ENCODE measurements at places on chromosomes 2 and 18.

GRCh38 chr2:241977557-241978300 is 108.2 kb downstream of the RTP5 start:
- no peak for DNase-seq

- peak; percentile 75 for DNase-seq
These were observed 448 bp downstream of the IMPA2 start for GRCh38 chr18:11981543-11982366.

GRCh38 chr18:77059294-77059916 is 73.2 kb downstream of the MBP start:
- DNase-seq: no peak

DNA sequence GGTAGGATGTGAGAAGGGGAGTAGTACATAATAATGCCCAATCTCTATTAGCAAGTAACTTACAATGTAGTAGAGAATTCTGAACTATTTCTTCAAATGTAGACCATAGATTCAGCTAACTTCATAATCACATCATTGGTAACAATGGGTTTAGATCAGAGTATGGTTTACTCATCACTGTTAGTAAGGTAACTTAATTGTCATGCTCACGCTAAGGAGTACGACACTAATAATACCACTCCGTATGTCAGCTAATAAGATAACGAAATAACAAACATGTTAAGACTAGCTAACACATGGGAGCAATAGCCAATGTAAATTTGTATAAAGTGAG is 56.4 kb upstream of the CCDC141 start:
- no peak for DNase-seq

- no peak for DNase-seq
These were observed 47.5 kb downstream of the PTGR3 start for GRCh38 chr18:75161256-75162028.

- no peak for DNase-seq
These were observed 108.8 kb downstream of the RTN4 start for GRCh38 chr2:54941248-54941984.

DNA sequence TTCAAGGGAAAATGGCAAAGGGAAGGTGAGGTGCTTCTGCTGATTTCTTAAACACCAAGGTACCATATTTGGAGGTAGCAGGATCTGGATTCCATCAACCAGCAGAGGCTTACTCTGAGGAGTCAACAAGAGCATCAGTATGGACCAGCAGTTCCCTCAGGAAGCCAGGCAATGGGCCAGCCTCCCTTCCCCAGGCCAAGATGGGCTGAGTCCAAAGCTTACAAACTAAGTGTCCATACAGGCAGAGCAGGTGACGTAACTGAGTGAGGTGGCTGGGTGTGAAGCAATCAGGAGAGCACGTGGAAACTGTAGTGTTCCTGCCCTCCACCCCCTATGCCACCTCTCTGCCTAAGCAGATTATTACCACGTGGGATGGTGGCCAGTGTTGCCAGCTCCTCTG is 134.2 kb upstream of the HNRNPA3 start:
- DNase-seq: no peak

- DNase-seq: no peak
These were observed 133.1 kb upstream of the PELI1 start for GRCh38 chr2:64277101-64277849.

DNA sequence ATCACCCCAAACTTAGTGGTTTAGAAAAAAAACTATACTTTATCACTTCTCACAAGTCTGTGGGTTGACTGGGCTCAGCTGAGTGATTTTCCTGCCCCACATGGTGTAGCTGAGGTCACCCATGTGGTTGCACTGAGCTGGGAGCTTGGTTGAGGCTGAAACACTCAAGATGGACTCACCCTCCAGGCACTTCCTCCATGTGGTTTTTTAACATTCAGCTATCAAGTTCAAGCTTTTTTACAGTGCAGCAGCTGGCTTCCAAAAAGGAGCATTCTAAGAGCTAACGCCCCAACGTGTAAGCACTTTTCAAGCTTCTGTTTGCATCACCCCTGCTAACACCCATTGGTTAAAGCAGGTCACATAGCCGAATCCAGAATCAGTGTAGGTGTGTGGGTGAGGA is 105.9 kb upstream of the CREB1 start:
- DNase-seq: no peak

- DNase-seq: no peak
These were observed 2.7 kb upstream of the SLC23A3 start for GRCh38 chr2:219172231-219173154.

DNA sequence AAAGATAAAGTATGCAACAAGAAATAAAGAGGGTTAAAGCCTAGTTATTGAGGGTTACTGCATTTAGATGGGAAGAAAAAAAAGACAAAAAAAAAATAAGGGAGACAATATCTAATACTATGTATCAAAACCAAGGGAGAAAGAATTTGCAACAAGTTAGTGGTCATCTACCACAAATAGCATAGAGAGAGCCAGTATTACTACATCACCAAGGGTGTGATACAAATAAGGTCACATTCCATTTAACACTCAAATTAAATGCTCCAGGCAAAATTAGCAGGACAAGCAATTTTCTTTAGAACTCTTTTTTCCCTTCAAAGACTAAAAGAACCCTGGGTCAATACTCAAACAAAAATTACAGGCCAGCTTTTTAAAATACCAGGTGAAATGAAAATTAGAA is 115.1 kb upstream of the GULP1 start:
- DNase-seq: no peak

- peak; percentile 45 for DNase-seq
These were observed 189.5 kb downstream of the CTIF start for GRCh38 chr18:48728204-48728833.

DNA sequence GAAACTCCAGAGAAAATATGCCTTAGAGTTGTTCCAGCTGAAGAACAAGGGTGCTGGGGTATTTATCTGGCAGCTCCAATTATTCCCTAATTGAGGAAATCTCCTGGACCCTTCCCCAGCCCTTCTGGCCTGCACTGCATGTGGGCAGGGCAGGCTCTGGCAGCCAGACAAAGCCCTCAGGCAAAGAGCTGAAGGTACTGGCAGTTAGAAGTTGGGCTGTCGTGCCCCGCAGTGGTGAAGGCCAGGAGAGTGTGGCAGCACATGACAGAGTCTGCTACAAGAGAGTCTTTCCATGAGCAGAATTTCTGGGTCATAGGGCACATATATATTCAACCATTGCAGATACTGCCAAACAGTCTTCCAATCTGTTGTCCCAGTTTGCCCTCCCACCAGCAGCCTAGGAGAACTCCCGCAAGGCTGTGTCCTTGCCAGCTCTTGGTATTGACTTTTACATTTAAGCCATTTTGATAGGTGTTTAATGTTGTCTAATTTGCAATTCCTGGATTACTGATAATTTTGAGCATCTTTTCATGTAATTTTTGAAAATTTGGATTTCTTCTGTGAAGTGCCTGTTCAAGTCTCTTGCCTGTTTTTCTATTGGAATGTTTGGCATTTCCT is 26.6 kb downstream of the ONECUT2 start:
- DNase-seq: no peak

DNA sequence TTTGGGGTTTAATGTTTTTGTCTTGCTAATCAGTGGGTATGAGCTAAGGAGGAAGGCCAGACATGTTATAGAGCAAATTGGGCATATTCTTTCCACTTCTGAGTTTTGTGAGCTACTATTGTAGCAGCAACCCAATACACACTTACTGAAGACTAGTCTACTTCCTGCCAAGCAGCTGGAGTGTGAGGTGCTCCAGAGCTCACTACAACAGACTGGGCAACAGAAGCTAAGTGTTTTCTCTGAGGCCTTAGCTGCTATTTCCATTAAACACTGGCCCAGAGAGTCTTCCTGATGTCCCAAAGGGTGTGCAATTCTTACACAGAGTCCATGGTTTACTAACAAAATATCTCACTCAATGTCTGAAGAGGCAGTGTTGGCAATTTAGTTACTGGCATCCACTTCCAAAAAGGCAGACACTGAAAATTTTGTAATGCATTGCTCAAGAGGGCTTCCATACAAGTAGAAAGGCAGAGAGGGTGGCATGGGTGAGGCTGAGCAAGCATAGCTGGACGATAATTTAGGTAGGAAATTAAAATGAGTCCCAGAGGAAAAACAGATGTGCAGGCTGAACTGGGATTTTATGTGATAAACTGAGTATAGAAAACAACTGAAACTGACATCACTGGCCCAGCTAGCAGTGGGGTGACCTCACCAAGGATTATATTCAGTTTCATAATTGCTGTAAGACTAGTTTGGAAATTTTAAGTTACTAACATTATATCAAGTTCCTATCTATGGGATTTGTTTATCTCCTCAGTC is 68.6 kb downstream of the ZC3H6 start:
- no peak for DNase-seq

DNA sequence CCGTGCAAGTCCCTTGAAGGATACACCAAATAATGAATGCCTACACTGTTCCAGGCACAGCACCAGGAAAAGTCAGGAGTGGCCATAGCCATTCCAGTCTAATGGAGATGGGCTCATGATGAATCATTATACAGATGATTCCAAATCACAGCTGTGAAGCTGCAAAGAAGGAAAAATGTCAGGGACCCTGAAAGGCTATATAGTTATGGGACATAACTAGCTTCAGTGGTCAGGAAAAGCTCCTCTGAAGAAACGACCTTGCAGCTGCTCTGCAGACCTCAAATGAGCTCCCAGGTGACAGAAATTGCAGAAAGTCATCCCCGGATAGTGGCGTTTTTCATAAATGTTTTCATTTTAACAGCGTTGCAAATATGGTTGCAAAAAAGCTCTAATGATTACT is 200.8 kb downstream of the PTGR3 start:
- DNase-seq: no peak
